ENCODE measurements at places on chromosomes 16 and 17.

- no peak for DNase-seq
Observed at GRCh38 chr17:9403257-9403656, 172.4 kb downstream of the STX8 start.

DNA sequence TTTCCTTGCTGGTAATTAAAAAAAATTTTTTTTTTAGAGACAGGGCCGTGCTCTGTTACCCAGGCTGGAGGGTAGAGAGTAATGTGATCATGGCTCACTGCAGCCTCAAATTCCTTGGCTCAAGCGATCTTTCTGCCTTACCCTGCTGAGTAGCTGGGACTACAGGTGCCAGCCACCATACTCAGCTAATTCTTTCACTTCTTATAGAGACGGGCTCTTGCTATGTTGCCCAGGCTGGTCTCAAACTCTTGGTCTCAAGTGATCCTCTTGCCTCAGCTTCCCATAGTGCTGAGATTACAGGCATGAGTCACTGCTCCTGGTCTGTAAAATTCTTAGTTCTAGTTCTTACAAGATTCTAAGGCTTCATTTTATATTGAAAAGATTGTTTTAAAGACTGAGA lies 11.1 kb downstream of the SMIM36 start:
- no peak for DNase-seq

- DNase-seq = no peak
Observed at GRCh38 chr17:14320734-14321475, 20.0 kb downstream of the HS3ST3B1 start.

- peak; percentile 75 for DNase-seq
Observed at GRCh38 chr16:85553436-85554113, 59.5 kb upstream of the GSE1 start.

DNA sequence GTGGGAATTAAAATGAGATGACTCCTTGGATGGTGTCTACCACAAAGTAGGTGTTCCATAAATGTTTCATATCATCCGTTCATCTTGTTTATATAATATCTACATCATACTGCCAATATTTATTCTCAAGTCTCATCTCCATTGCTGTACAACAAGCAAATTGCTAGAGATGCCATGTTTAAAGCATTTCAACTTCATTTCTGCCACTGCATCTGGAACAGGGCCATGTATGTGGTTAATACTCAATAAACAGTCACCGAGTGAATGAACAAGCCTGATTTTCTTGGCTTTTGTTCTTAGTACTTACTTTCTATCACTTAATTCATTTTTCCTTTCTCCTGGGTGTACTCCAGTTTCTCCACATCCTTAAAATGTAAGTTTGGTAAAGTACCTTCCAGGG lies 107.6 kb downstream of the KCNJ2 start:
- DNase-seq = no peak

GRCh38 chr16:72174726-72175125 lies 2.8 kb upstream of the PMFBP1 start:
- no peak for DNase-seq

- DNase-seq = no peak
Observed at GRCh38 chr17:48352630-48353029, 77.4 kb downstream of the SKAP1 start.

DNA sequence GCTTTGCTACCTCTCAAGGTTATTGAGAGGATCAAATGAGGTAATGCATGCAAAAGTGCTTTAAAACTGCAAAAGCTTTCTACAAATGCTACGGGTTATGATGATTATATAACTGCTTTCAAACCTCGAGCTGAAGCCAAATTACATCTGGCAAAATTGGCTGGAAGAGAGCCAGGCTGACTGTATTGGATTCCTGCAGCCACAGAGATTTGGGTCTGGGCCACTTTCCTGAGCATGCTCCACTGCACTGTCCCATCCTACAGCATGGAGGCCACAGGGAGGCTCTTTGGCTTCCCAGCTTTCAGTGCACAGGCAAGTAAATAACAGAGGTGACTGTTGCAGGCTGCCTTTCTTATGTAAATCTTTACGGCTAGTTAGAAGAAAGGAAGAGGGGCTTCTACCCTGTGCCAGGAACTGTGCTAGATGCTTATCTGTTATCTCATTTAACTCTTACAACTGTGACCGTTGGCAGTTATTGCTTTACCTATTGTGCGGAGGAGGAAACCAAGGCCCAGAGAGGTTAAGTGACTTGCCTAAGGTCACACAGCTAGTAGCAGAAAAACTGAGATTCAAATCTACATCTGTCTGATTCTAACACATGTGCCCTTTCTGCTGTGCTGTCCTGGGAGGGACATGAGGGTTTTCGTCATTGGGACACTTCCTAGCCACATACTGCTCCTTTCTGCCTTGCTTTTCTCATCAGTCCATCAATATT lies 121.8 kb downstream of the SPACA3 start:
- no peak for DNase-seq

- DNase-seq = peak; percentile 25
Observed at GRCh38 chr16:25079637-25080378, 31.7 kb upstream of the LCMT1 start.

DNA sequence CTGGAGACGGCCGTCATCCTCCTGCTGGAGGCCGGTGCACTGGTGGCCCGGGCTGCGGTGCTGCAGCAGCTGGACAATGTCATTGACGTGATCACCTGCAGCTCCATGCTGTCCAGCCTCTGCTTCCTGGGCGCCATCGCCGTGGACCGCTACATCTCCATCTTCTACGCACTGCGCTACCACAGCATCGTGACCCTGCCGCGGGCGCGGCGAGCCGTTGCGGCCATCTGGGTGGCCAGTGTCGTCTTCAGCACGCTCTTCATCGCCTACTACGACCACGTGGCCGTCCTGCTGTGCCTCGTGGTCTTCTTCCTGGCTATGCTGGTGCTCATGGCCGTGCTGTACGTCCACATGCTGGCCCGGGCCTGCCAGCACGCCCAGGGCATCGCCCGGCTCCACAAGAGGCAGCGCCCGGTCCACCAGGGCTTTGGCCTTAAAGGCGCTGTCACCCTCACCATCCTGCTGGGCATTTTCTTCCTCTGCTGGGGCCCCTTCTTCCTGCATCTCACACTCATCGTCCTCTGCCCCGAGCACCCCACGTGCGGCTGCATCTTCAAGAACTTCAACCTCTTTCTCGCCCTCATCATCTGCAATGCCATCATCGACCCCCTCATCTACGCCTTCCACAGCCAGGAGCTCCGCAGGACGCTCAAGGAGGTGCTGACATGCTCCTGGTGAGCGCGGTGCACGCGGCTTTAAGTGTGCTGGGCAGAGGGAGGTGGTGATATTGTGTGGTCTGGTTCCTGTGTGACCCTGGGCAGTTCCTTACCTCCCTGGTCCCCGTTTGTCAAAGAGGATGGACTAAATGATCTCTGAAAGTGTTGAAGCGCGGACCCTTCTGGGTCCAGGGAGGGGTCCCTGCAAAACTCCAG lies 1.1 kb downstream of the MC1R start:
- peak; percentile 25 for DNase-seq

- no peak for DNase-seq
Observed at GRCh38 chr17:80422981-80423380, 8.0 kb downstream of the ENDOV start.

Data from SK-N-DZ (cell line).